Karpas-422 (cell line): ENCODE measurements at places on chromosomes 2 and 18.

GRCh38 chr2:86038291-86039081 is 67.2 kb downstream of the POLR1A start:
- no peak for DNase-seq

- no peak for DNase-seq
Measured at GRCh38 chr2:23533338-23533695, 148.3 kb downstream of the KLHL29 start.

DNA sequence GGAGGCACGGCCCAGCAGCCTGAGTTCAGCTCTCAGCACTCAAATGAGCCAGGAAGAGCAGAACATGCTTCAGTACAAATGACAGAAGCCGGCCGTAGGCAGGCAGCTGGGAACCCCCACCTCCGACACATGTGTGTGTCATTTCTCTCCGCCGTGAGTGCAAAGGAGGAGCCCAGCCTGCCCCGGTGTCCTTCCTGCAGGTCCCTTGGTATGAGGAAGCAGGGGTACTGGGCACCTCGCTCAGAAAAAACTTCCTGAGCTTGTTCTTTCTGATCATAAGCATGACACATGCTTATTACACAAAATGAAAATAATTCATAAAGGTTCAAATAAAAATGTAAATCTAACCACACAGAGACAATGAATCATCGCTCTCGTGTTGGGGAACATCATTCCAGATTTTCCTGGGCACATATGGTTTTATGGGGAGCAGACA is 35.3 kb downstream of the KCNF1 start:
- no peak for DNase-seq

GRCh38 chr2:142951190-142952007 is 73.9 kb downstream of the KYNU start:
- DNase-seq, result no peak

DNA sequence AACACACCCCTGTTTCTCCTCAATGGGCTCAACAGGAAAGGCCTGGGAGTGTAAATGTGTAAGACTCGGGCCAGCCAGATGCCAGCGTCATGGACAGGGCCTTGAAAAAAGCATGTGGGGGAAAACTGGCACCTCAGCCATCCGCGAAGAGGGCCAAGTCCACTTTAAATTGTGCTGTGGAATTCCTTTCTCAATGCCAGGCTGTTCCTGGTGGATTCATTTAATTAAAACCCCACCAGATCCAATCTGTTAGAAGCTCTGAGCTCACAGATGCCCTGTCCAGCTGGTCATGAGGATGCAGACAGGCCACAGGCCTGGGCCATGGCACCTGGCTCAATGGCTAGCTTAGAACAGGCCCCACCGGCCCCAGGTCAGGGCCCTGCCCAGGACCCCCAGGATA is 24.8 kb downstream of the KCNK3 start:
- DNase-seq, result no peak

- DNase-seq, result no peak
Measured at GRCh38 chr2:105877945-105878344, 133.2 kb downstream of the NCK2 start.

- no peak for DNase-seq
Measured at GRCh38 chr2:13115643-13116042, 398.9 kb downstream of the TRIB2 start.

DNA sequence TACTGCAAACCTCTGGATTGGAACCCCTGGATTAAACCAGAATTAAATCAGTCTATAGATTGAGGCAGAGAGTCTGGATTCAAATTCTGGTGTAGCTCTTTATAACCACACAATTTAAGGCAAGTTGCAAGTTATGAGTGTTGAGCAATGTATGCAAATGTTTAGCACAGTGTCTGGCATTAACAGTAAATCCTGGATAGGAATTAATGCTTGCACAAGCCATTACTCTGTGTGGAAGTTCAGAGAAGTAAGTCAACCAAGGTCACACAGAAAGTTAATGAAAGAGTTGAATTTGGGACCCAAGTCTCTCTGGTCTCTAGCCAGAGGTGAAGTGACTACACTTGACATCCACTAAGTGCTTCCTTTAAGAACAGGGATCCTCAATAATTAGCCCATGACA is 2.0 kb upstream of the MARCO start:
- no peak for DNase-seq

GRCh38 chr18:54389143-54389505 is 31.4 kb downstream of the C18orf54 start:
- DNase-seq, result no peak

GRCh38 chr2:179298666-179299065 is 34.0 kb upstream of the SESTD1 start:
- no peak for DNase-seq

GRCh38 chr18:31649978-31650719 is 34.2 kb downstream of the B4GALT6 start:
- no peak for DNase-seq

GRCh38 chr2:9288681-9289338 is 82.2 kb downstream of the ASAP2 start:
- no peak for DNase-seq

DNA sequence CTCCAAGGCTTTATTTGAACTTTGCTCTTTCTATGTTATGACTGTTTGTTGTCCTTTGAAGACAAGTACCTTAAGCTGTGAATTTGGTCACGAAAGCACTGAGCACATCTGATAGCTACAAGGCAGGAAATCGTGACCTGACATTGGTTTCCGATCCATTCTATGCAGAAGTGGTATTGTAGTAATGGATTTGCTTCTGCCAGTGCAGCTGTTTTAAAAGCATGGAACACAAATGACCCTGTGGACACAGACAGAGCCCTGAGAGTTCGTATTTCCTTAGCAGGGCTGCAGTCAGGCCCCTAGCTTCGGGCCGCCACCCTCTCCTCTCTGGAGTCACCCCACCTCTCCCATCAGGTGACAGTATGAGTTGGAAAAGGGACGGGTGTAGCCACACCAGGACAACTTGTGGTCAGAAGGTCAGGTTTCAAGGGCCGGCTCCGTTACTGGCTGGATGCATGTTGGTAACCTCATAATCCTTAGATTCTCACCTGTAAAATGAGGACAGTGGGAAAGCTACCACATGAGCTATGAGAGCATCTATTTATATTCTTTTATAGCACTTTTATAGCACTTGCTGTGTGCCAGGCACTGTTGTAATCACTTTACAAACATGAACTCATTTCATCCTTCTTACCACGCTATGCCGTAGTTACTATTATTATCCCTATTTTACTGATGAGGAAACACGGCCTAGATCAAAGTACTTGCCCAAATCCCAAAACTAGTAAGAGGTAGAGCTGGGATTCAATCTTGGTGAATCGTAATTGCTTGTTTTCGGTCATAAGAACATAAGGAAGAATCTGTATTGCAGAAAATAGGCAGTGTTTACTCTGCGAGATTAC is 70.2 kb downstream of the SPATS2L start:
- no peak for DNase-seq

DNA sequence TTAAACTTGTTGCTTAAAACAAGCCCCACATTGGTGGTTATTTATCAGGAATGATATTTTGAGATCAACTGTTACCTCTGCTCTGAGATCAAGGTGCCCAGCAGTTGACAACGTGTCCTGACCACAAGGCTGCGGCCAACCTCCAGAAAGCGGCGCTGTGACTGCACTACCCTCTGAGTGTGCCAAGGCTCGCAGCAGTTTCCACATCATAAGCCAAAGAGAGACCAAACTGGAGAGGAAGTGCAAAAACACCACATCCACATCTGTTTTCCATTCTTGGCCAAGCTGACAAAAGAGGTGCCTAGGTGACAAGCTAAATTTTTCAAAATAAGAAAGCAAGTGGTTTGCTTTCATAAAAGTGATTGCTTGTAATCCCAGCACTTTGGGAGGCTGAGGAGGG is 410.8 kb upstream of the POU3F3 start:
- no peak for DNase-seq

GRCh38 chr2:20868377-20868776 is 45.5 kb upstream of the LDAH start:
- no peak for DNase-seq

DNA sequence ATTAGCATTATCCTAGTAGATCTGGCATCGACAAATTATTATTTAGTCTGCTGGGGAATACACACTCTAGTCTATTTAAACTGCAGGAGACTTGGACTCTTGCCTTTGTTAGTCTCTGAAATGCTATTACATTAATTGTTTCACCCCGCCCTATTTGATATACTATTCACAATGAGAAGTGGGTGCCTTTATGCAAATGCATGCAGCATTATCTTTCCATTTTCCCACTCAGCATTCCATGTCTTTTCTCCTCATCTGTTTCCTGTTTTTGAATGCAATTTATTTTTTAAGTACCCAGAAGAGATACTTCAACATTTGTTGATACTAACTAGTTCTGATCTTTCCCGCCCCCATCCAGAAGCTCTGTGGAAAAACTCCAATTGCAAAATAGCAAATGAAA is 395.3 kb upstream of the NXPH2 start:
- no peak for DNase-seq

GRCh38 chr18:51092117-51092516 is 62.1 kb downstream of the SMAD4 start:
- DNase-seq, result peak; percentile 35
